ENCODE measurements at places on chromosomes 7 and 10.
A peak's percentile ranks its signal among the peaks of the same experiment; 100 is the strongest.

DNA sequence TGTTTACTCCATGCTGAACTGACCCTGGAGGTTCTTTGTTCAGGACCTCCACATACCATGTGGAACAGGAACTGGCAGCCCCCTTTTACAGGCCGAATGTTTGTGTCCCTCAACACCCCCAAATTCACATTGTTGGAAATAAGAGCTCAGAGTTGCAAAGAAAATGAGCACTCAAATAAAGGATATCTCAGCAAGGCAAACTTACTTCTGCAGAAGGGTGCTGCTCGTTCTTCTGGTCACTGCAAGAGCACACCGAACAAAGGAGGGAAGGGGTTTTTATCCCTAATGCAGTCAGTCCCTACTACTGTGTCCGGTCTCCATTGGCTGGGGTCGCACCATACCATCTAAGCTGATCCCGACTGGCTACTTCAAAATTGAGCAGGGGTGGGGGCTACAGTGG lies 68.1 kb downstream of the PYROXD2 start:
- DNase-seq = no peak

- peak; percentile 59 for DNase-seq
Measured at GRCh38 chr10:68156373-68157185, 47.3 kb downstream of the MYPN start.

DNA sequence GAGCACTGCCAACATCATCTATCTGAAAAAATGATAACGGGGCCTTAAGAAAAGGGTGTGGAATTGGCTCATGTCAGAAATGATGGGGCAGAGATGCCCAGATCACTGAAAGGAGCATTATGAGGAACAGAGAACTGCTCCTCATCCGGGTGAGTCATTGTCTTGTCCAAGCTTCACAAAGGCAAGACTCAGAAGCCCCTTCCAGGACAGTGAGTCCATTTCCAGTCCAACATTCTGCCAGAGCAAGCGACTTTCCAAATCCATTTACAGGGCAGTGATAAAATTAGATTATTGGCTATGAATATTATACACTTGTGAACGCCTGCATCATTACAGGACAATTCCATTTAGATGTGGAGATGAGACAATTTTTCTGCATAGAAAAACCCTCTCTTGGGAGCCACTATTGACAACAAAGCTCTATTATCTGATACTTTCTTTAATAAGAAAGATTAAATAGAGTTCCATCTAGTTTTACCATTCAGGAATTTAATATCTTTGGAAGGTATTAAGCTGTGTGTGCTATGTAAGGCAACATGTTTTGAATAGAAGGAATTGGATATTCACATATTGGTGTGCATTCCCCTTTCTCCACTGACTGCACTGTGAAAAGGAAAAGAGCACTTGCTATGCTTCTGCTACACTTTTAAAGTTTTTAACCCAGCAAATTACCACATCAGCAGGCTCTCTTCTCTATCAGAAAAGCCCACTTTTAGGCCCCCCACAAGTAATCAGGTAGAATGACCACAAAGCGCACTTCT lies 159.6 kb downstream of the NRP1 start:
- no peak for DNase-seq

- no peak for DNase-seq
Measured at GRCh38 chr10:86500846-86501245, 20.7 kb downstream of the WAPL start.

GRCh38 chr7:107610323-107610722 lies 30.3 kb downstream of the BCAP29 start:
- no peak for DNase-seq

GRCh38 chr7:96870185-96870584 lies 135.2 kb upstream of the DLX6 start:
- no peak for DNase-seq

- no peak for DNase-seq
Measured at GRCh38 chr7:148763622-148764021, 64.9 kb downstream of the CUL1 start.

Data from effector memory CD8-positive, alpha-beta T cell (primary cell).